ENCODE measurements at places on chromosomes 6 and 20. TPM values are rescaled to one million over a fixed set of nuclear protein-coding genes. Genes with fewer than 3 reads are reported as not detected.

The TMEM239 gene
- not detected for total RNA-seq

The PEDS1 gene
- 59.4 TPM for total RNA-seq

The HLA-DQA1 gene
- total RNA-seq = not detected

The SERPINB1 gene
- total RNA-seq = 73.7 TPM

Measured in mammary microvascular endothelial cell (primary cell).